ENCODE measurements at places on chromosomes 7 and 10.

- no peak for DNase-seq
These were observed 259.0 kb downstream of the CXCL12 start for GRCh38 chr10:44125879-44126278.

DNA sequence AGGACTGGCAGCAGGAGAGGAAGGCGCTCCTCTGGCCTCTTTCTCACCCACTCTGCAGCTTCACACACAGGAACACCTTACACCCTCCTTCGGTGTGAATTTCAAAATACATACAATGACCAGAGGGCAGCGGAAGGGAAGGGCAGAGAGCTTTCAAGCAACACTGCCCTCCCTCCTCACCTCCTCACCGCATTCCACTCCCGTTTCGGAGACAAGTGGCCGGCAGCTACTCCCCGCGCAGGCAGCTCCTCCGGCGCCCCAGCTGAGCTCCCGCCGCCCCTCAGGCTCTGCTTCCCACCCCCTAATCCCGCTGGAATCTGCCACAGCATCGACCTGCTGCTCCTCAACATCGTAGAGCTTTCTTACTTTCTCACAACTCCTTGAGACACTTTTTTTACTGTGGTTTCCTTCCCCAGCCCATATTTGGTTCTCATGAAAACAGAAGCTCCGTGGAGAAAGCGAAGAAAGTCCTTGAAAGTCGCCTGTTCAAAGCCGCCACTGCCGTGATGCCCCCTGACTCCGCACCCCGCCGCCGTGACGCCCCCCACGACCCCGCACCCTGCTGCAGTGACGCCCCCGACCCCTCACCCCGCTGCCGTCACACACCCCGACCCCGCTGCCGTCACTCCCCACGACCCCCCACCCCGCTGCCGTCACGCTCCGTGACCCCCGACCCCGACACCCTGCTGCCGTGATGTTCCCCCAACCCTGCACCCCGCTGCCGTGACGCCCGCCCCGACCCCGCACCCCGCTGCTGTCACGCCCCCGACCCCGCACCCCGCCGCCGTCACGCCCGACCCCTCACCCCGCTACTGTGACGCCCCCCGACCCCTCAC, 14.6 kb upstream of the GPER1 start:
- DNase-seq, result no peak

DNA sequence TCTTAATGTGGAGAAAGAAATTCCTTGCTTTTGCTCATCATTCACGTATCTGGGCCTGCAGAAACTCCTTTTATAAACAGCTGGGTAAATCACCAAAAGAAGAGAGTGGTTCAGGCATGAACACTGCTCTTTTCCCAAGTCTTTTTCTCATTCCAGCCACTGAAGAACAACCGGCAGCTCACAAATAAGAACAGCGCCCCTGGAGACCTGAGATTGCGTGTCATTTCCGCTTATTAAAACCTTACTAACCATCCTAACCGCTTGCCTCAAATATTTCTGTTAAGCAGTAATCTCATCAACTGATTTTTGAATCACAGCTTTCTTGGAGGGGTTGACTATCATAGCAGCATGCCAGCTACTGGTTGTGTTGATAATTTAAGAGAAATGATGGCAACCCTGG, 213.0 kb upstream of the PLXNA4 start:
- DNase-seq, result no peak

- DNase-seq, result peak; percentile 80
These were observed 738 bp downstream of the ETV1 start for GRCh38 chr7:13988731-13989125.

GRCh38 chr7:55515569-55516279, 56.6 kb downstream of the VOPP1 start:
- DNase-seq, result no peak

DNA sequence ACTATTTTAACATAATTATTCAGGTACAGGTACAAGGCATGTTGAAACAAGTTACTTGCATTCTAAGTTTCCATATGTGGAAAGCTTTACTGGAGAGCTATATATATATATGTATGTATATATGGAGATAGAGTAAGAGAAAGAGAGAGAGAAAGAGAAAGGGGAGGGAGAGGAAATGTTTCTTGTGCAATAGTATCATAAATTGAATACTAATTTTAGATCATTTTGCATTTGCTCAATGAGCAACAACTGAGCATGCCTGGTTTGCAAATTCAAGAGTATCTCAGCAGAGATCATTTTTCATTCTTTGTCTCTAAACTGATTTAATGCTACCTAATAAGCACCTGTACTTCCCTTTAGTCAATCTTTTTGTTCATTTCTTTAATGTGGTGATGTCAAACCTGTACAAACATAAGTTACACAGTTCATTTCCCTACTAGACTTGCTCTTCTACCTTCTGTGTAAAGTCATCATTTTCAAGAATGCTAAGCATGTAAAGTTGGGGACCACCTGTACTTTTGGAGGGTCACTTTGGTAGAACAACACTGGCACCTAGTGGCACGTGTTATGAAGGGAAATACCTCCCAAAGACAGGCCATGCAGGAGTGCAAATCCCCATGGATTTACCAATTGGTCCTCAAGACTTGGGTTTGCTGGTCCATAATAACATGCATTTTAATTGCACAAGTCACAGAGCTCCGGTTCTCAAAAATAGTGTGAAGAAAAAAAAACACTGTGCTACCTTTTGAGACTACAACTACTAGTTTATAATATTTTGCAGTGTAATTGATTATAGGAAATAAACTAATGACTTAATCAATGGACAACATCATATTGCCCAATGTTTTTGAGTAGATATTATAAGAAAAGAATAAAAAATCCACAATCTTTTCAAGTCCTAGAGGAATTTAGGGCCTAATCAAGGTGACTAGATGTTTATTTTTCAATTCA, 431.2 kb upstream of the IGFBP3 start:
- DNase-seq, result peak; percentile 83

- no peak for DNase-seq
These were observed 93.2 kb upstream of the STEAP1 start for GRCh38 chr7:90061077-90061476.

GRCh38 chr7:32865448-32866030, 26.0 kb downstream of the KBTBD2 start:
- DNase-seq, result no peak

- DNase-seq, result no peak
These were observed 69.7 kb upstream of the NEUROD6 start for GRCh38 chr7:31410265-31410664.

DNA sequence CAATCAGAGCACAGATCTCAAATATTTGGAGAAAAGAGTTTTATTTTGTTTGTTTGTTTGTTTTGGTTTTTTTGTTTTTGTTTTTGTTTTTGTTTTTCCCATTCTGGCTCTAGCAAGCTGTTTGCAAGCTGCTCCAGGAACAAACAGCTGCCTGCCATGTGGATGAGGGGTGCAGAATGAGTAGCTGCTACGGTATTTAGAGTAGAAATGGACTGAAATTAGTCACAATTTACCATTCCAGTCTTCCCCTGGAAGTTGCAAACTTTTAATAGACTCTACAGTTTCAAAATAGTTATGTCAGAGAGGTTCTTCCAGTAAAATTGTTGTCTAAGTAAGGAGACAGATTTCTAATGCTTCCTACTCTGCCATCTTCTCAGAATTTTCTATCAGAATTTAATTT, 27.1 kb upstream of the TAS2R16 start:
- no peak for DNase-seq

DNA sequence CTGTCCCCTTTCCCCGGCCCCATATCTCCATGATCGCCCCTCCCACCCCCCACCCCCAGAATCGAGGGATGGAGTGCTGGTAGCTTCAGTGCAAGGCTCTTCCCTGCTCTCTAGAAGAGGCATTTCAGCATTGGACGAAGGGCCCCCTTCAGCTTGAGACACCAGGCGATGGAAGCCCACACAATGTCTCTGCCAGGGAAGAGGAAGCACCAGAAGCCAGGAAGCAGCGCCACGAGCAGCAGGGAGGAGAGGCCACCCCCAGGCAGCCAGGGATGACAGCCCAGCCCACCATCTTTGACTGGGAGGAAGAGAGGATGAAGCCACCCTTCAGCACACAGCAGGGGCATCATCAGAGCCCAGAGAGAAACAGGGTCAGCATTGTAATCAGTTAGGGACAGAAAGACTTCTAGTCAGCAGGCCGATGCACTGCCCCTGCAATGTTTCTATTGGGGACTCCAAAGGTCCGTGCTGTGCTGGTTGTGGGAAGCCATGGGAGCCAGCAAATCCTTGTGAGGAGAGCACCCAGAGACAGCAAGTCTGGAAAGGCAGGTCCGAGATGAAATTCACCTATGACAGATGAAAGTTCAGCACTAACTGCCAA, 15.7 kb downstream of the TMEM72 start:
- DNase-seq, result peak; percentile 42

GRCh38 chr7:130187360-130187759, 17.8 kb downstream of the TMEM209 start:
- no peak for DNase-seq

DNA sequence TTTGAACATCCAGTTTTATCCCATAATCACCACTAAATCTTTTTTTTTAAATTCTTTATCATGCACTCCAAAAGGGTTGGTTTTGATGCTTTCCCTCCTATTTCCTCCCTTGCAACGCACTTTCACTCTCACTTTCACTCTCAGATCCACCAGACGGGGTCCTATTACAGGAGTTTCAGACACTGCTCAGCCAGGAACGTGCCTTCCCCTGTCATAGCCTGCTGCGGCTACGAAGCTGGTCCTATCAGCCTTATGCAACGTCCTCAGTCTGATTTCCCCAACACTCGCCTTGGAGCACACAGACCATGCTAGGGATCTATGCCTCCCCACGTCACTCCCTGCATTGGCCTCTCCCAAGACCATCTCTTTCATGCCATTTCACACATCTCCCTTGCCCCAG, 23.4 kb downstream of the ZPBP start:
- no peak for DNase-seq

- DNase-seq, result no peak
These were observed 292.8 kb downstream of the SFMBT2 start for GRCh38 chr10:7117806-7118674.

GRCh38 chr7:21771266-21771665, 174.4 kb downstream of the CDCA7L start:
- no peak for DNase-seq

DNA sequence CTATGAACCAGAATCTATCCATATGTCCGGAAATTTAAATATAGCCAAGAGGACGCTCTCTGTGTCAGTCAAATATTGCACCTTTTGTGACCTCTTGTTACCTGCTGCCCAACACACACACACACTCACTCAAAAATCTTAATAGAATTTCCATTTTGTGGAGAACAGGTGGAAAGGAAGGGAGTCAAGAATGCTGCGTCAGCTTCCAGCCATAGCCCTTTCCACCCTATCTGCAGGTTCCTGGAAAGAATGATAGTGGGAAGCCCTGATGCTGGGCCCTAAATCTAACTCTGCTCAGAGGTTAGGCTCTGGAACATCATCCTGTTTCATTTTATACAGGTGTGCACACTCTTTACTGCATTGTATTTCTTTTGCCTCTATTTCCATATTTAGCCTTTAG, 9.6 kb upstream of the GPNMB start:
- DNase-seq, result no peak

GRCh38 chr7:35991511-35992232, 161.4 kb upstream of the EEPD1 start:
- no peak for DNase-seq

DNA sequence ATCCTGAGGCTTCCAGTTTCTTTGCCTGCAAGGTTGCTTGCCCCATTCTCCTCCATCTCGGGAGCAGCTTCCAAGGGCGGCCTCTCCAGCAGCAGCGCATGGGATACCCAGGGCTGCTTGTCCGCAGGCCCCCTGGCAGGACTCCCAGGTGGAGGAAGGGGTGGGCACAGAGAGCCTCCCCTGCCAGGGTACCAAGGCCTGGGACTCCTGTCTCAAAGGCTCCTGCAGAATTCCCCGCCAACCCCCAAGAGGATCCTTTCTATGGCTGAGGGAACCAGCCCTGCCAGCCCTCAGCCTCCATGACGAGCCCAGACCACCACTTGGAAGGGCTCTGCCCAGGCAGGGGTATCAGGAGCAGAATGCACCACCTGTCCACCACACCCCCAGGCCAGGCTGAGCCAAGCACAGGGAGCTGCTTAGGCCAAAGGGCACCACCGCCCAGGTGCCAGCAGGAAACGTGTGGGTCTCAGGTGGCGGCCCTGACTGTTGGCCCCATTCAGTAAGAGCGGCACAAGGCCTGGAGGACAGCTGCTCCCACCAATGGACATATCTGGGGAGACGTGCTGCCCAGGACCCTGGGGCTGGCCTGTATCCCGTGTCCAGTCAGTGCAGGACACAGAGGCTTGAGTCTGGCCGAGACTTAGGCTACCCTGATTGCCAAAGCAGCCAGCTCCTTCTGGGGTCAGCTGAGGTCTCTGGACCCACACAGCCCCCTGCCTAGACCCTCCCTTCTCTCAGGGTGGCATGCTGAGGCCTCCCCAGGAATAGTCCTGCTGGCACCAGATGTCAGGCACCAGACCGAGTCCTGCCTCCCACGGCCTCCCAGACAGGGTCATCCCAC, 33.8 kb upstream of the INPP5A start:
- DNase-seq, result peak; percentile 45

DNA sequence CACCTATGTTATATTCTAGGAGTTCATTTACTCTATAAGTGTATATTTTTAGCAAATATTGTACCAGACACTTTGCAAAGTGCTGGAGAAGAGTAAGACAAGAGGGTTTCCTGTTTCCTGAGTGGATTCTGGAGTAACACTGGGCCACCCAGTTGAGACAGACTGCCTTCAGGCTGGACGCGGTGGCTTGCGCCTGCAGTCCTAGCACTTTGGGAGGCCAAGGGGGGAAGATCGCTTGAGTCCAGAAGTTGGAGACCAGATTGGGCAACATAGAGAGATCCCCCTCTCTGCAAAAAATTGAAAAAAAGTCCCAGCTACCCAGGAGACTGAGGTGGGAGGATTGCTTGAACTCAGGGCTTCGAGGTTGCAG, 772 bp upstream of the ZSCAN25 start:
- DNase-seq, result no peak

GRCh38 chr7:128352636-128353035, 8.9 kb downstream of the PRRT4 start:
- DNase-seq, result no peak

DNA sequence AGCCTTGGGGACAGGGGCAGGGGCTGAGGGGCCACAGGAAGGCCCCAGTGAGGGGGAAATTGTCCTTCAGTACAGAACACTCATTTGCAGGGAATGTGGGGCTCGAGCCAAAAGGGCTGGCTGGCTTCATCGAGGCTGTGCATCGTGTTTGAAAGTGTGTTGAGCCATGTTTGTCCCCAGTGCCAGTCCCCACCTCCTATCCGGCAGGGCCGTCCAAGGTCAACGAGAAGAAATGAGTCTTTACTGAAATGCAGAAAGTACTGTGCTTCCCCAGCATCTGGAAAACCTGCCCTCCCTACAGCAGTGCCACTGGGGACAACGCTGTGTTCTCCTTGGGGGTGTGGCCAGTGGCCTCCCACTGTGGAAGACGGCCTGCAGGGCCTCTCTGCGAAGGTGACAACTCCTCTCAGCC, 214.1 kb downstream of the KLF6 start:
- no peak for DNase-seq

GRCh38 chr10:52011118-52011517, 303.0 kb upstream of the DKK1 start:
- DNase-seq, result no peak

GRCh38 chr10:130463876-130464364, 327.7 kb downstream of the GLRX3 start:
- peak; percentile 38 for DNase-seq

Measured in islet precursor cell (in vitro differentiated cells).